NCI-H2081 treated with DMSO at 0.1 percent for 48 hours (cell line): ENCODE measurements at places on chromosomes 1 and 21.

GRCh38 chr1:201396861-201397464, 2.2 kb downstream of the LAD1 start:
- no peak for DNase-seq

- peak; percentile 17 for DNase-seq
Measured at GRCh38 chr1:22347854-22348760, 103.5 kb upstream of the ZBTB40 start.

DNA sequence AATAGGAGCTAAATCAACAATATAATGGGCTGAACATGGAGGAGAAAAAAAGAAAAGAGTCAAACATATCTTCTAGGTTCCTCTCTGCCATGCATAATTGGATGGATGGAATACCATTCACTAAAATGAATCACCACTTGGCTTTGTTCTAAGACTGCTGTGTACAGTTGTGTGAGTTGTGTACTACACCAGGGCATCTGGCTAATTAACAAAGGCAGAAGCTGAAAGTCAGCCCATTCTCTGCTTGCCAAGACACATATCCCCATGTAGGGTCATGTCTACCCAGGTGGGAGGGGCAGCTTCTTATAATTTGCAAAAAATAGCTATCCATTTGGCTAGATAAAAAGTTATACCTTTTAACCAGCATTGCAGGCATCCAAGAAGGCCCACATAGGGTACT, 21.0 kb downstream of the JUN start:
- DNase-seq, result no peak

DNA sequence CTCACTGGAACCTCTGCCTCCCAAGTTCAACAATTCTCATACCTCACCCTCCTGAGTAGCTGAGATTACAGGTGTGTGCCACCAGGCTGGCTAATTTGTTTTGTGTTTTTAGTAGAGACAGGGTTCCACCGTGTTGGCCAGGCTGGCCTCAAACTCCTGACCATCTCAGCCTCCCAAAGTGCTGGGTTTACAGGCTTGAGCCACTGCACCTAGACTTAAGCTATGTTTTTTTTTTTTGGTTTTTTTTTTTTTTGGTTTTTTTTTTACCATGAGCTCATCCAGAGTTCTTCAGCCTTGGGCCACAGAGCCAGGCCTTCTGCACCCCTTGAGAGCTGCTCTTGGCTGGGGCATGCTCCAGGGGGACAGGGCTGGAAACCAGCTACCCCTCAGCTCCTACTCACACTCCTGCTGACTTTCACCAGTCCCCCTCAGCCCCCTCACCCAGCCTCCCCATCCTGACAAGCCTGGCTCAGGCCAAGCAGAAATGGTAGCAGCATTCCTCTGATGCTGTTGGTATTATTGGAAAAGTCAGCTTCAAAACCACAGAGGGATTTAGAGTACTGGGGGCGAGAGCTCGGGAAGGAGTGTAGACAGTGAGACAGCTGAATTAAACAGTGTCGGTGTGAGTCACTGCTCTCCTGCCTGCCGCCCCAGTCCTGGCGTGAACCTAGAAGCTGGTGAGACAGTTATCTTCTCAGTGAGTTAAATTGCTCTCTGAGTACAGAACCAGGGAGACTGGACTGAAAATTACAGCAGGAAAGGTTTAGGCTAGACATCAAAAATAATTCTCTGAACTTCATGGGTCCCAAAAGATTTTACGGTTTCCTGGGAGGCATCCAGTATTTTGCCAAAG, 63.7 kb downstream of the NAV1 start:
- DNase-seq, result no peak

DNA sequence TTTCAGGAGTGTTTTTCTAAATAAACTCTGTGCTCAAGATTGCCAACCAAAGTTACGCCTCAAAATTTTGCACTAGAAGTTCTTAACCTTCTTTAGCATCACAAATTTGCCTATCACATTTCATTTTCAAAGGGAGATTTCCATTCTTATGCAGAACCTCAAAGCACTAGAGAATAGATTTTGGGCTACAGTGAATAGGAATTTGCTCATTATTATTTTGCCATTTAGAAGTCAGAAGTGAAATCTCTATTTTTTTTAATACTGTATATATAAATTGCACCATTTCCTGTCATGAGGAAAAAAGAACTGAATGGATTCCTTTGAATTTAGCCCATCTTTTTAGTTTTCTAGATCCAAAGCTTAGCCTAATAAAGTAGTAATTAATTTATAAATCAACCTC, 796.4 kb downstream of the ADGRL2 start:
- no peak for DNase-seq

- no peak for DNase-seq
Measured at GRCh38 chr1:203295796-203296195, 9.5 kb upstream of the BTG2 start.

DNA sequence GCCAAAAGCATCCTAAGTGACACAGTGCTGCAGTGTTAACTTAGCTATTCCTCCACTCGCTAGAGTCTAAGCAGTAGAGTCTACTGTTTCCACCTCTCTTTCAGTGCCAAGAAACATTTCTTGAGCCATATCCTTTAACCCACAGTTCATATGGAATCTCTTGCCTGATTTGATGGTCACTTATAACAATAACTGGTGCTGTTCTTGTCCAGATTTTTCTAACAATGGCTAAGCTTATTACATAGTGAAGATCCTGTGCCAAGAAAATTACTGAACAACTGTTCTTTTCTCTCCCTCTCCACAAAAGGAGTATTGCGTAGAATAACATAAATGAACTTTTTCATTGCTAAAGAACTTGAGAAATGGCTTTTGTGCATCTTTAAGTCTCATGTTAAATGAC, 121.3 kb downstream of the CDC7 start:
- DNase-seq, result no peak

GRCh38 chr21:25987531-25987930, 183.0 kb downstream of the APP start:
- DNase-seq, result no peak

DNA sequence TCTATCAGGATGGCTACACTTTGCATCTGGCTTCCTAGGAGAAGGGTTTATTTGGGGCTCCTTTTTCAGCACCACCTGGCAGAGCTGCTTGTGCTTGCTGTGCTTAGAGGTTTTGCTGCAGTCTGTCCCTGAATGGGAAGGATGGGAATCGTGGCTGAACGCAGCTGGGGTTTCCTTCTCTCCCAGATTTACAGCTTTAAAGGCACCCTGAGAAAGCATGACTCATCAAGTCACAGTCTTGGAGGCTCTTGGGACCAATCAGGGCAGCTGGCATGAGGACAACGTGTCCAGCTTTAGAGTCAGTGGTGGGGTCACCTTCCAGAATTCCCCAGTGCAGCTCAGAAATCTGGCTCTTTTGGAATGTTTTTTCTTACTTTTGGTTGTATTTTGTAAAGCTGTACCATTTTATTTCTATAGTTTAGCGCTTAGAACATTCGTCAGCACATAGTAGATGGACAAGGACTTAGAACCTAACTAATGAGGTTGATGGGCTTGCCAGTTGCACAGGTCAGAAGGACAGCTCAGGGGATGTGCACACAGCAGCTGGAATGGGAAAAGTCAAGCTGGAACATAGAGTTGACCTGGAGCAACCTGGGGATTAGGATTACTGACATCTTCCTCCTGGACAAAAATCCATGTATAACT, 222.6 kb downstream of the PRDM2 start:
- no peak for DNase-seq

- no peak for DNase-seq
Measured at GRCh38 chr1:116504308-116505156, 66.3 kb downstream of the CD58 start.

DNA sequence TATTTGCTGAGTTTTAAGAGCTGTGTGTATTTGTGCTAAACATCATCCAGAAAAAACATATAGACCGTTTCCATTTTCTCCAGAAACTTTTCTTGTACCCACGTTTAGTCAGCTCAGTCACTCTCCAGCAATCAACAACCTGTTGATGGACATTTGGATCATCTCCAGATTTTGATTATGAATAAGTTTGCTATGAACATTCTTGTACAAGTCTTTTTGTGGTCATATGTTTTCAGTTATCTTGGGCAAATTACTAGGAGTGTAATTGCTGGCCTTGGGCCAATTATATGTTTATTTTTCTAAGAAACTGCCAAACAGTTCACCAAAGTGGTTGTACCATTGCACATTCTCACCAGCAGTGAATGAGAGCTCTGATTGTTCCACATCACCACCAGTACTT, 221.8 kb downstream of the CENPF start:
- DNase-seq, result no peak

GRCh38 chr1:150999051-150999674, 7.5 kb downstream of the MINDY1 start:
- DNase-seq, result no peak

- DNase-seq, result no peak
Measured at GRCh38 chr1:192700834-192701271, 64.9 kb downstream of the RGS13 start.

DNA sequence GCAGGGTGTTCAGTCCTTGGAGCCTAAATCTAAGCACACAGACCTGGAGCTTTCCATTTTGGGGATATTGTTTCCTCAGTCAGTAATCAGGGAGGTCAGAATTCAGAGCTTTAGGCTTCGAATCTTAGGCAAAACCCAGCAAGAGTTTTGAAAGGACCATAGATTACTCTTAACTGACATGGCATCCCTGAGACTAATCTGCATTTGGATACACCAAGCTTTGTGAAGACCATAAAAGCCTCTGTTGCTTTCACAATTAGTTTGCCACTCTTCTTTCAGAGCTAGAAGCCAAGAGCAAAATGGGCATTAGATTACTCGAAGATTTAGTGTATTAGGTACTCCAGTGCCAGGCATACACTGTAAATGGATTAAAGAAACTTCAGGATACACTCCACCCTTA, 131.8 kb upstream of the GREM2 start:
- no peak for DNase-seq

DNA sequence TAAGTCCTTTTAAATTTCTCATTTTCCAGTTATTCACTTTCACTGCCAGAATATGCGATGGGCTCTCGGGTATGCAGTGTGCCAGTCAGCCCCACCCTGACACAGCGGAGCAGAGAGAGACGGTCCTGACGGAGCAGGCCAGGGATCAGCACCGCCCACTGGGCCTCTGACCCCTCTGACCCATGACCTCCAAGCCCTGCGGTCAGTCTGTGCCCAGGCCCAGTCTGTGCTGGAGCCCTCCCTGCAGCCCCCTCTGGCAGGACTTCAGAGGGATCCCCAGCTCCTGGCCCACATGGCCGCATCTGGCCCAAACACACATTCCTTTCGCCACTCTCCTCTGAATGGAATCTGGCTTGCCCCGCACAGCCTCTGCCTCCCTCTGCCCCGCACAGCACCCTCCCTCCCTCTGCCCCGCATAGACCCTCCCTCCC, 43.4 kb upstream of the COL6A2 start:
- no peak for DNase-seq

- DNase-seq, result no peak
Measured at GRCh38 chr1:177627148-177627910, 342.5 kb downstream of the SEC16B start.

DNA sequence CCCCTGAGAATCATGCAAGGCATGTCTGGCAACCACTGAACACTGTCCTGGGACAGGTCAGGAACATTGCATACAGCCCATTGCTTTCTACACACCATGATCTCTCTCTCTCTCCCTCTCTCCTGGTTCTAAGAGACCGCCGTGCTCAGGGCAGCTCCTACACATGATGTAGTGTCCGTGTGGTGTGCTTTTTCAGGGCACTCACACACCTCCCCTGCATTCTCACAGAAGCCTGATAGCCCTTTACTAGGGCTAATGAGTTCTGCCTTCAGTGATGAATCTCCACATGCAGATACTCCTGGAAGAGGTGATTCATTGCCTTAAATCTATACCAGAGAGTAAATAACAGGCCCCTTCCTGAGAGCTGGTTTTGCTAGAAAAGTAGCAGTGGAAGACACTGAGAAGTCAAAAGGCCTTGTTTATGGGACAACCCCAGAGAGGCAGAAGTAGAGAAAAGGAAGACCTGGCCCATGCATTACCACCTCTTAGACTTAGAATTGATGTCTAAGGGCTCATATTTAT, 7.2 kb upstream of the OLFML2B start:
- no peak for DNase-seq
